Activated T-cell treated with anti-CD3 and anti-CD28 coated beads, Interleukin-2, amount 50 U/mL, for 1 hour (primary cell): ENCODE measurements at places on chromosomes 5 and 9.

GRCh38 chr5:173637340-173637739 is 20.9 kb upstream of the BOD1 start:
- DNase-seq, result no peak

DNA sequence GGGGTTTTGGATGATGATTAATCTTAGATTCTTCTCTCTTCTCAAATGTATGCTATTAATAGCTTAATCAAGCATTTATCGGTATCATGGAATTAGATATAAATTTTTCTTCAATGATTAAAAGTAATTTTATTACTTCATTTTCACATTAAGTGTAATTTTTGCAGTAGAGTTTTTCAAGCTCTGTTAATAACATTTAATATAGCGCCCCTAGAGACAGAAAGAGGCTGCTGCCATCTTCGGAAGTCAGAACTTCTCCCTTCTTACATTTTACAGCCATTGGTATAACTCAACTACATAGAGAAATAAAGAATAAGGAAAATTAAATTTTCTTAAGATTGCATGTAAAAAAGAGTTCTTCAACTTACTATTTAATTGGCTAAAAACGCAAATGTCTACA is 540.3 kb downstream of the GABRG2 start:
- no peak for DNase-seq

- no peak for DNase-seq
These were observed 726.9 kb downstream of the DNAH5 start for GRCh38 chr5:13217636-13218035.

DNA sequence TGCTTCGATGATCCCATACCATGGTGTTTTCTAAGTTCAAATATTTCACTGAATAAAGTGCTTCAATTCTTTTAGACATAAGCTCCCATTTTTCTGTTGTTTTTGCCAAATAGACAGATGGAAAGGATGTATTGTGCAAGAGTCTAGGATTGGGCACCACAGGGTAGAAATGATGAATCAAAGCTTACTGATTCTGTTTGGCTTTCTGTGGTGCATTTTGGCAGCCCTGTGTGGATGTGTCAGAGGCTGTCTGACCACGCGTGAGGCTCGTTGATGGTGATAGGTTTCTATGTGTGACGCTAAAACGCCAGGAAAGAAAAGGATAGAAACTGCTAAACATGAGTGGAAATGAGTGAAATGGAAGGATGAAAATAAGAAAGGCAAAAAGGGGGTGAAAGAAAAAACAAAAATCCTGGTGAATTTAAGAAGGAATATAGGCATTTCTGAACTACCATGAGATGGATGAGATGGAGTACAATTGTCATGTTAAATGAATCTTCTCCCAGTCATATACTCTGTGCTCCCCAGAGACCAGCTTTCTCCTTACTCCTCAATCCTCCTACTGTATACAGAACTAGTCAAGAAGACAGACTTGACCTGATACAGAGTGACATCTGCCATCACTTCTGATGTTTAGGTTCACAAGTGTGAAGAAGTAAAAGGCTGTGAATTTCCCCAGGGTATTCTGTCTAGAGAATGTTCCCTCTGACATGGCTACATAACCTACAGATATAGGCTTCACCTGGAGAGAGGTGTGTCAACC is 54.4 kb downstream of the ANKH start:
- DNase-seq, result no peak

DNA sequence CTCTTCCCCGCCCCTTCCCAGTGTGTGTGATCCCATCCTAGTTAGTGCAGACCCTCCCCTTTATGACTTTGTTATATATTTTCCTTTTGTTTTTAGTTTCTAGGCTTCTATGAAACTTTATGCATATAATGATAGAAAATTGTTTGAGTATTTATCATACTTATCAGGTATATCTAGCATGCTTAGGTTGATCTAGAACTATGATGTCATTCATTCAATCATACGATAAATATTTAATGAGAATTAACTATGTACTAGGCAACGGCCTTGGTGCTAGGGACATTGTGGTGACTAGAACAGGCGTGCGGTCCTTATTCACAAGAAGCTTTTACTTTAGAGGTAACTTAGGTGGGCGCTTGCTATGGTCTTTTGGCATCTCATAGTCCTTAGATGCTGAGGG is 13.6 kb upstream of the ANKRD55 start:
- DNase-seq, result no peak

DNA sequence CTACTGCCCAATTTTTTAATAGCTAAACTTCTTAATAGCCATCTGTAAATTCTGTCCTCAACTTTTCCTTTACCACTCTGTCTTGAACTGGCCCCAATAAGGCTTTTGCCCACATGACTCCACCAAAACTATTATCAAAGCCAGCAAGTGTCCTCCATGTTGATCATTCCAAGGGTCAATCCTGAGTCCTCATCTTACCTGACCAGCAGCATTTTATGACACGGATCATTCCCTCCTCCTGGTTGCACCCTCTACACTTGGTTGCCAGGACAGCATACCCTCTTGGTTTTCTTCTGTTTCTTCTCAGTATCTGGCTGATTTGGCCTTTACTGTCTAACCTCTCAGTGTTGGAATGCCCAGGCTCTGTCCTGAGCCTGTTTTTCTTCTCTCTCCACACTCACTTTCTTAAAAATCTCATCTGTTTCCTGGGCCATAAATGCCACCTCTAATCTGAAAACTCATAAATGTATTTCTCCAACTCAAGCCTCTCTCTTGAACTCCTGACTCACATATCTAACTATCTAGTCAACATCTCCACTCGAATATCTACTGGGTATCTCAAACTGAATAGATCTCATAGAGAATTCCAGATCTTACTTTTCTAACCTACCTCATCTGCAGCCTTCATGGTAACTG is 40.0 kb upstream of the CDC42SE2 start:
- DNase-seq, result no peak

DNA sequence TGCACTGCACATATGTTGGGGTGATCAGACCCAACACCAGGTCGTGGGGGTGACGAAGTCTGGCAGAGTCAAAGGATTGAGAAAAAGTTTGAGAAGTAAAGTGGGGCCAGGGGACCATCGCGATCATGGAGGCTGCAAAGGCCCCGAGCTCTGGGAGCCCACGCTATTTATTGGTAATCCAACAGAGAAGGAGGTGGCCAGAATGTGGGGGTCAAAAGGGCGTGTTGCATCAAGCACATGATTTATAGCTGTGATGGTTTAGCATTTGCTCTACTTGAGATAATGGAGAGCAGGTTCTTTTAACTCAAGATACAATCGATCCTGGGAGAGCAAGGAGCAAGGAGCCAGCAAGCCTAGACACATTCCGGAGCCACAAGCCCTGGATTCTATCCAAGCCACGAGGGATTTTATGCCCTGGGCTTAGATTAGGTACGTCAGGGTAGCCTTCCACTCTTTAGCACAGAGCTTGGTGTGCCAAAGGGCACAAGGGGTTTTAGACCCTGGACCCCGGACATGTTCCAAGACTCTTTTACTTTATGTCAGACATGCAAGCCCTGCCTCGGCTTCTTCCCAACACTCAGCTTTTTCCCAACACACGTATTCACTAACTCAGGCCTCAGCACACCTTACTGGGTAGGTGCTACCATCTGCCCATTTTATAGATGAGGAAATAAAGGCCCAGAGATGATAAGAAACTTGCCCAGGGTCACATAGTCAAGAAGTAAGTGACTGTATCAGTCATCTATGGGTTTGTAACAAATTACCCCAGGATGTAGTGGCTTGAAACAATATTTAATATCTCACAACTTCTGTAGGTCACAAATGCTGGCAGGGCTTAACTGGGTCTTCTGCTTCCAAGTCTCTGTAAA is 39.5 kb downstream of the NSUN2 start:
- DNase-seq, result no peak

DNA sequence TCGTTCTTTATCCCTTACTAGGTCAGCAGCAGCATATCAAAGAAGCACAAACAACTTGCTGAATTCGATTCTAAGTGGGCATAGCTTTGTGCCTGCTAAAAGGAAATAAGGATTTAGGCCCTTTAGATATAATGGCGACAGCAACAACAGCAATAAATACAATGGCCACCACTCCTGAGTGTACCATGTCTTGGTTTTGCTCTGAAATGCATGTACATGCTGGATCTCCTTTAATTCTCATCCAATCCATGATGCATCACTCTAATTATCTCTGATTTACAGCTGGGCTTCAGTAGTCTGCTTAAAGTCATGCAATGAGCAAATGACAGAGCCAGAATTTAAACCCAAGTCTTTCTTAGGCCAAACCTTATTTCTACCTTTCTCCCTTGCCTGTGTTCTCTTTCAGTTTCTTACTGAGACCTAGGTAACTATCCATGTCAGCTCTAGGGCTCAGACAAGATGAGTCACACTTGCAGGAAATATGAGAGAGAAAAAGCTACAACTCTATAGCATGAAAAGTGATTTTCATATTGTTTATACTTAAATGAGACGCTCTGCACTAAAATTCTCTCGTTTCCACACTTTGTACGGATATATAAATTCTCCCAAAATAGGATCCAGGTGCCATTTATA is 111.8 kb downstream of the HMHB1 start:
- no peak for DNase-seq

- DNase-seq, result peak; percentile 22
These were observed 2.7 kb upstream of the CARD19 start for GRCh38 chr9:93093127-93093876.

DNA sequence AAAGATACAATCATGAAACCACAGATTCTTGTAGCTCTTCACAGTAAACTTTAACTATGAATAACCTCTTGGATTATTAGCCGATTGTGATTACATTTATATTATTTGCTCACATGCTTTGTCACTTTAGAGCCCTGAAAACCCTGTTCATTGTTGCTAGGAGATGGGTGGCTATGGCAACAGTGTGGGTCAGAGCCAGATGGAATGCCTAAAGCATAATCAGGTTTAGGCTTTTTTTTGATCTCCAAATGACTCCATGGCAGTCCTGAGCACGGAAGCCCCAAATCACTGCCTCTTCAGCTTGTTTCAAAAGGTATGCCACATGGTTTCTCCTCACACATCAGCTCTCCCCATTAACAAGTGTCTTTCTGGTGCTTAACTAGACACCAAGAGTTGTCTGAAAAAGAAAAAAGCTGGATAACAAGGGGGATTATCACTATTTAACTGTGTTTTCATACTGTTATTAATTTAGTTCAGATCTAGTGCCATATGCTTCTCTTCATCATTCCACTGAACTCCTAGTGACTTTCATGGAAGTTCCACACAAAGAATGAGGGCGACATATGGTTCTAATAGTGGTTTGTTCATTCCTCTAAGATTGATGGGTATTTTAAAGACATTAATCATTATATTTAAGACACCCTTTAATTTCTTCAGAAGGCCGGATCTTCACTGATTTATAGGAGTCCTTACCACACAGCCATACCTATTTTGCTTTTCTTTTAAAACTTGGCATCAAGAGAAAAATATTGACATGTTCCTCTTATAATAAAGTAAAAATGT is 88.8 kb upstream of the PAM start:
- no peak for DNase-seq

DNA sequence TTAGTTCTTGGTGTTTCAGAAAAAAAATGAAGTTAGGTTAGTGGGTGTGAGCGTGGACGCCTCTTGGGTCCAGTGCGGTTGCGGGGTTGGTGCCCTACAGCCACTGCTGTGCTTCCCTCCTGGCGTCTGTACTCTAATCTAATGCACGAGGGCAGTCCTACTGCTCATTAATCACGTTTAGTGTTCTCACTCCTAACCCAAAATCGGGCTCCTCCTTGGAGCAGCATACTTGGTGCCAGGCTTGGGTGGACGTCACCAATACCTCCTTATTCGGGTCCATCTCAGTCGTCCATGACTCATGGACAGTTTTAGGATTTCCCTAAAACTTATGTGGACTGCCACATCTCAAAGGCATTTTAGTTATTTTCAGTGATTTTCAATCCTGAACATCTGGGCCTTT is 41.6 kb downstream of the TRIO start:
- no peak for DNase-seq

DNA sequence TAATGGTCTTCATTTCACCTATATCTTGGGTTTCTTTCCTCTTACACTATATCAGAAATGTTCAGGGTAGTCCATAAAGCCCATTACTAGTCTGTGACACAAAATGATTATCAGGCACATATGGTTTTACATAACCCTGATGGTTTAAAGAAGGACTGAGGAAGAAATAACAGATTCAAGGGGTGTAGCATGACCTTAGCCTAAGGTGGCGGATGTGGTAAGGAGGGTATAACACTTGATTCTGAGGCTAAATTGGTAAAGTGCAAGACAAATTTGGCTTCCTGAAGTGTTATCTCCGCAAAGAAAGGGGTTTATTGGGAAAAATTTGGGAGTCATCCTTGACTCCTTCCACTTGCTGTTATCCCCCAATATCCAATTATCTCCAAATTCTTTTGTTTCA is 388.2 kb upstream of the RPS23 start:
- no peak for DNase-seq

- no peak for DNase-seq
These were observed 4.6 kb upstream of the TRAF2 start for GRCh38 chr9:136881691-136882108.

DNA sequence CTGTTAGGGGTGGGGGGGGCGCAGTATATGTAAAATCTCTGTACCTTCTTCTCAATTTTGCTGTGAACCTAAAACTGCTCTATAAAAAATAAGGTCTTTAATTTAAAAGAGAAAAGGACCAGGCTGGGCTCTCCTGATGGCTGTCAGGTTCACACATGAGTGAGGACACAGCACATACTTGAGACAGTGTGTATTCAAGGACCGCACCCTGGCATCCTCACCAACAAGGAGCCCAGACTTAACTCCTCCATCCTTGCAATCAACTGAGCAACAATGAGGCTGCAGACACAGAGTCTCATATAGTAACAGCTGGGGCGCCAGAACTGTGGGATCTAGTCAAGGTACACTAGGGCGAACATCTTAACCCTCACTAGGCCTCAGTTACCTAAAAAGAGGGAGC is 9.8 kb downstream of the TNIP1 start:
- no peak for DNase-seq

GRCh38 chr5:97666783-97667182 is 483.7 kb upstream of the RIOK2 start:
- no peak for DNase-seq

DNA sequence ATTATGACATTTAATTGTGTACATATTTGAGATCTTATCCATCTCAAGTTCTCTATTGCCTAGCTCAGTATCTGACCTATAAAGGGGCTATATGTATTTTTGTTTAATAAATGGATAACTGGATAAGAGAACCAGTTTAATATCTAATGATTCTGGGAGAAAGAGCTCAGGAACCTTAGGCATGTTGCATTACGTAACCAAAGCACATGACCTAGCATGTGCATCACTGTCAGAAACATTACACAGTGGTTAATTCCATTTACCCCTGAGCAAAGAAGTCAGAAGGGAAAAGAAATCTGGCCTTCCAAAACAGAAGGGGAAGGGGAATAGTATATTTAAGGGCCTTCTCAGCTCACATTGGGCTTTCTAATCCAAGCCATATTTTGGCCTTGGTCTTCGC is 12.3 kb downstream of the PAPPA start:
- no peak for DNase-seq

GRCh38 chr9:14441976-14442651 is 128.2 kb upstream of the NFIB start:
- no peak for DNase-seq
